Dorsolateral prefrontal cortex (tissue), 122 donors: ENCODE measurements at places on chromosomes 16 and 17.

- DNase-seq, result no peak
Measured at GRCh38 chr17:53353919-53354351, 468.8 kb upstream of the KIF2B start.

DNA sequence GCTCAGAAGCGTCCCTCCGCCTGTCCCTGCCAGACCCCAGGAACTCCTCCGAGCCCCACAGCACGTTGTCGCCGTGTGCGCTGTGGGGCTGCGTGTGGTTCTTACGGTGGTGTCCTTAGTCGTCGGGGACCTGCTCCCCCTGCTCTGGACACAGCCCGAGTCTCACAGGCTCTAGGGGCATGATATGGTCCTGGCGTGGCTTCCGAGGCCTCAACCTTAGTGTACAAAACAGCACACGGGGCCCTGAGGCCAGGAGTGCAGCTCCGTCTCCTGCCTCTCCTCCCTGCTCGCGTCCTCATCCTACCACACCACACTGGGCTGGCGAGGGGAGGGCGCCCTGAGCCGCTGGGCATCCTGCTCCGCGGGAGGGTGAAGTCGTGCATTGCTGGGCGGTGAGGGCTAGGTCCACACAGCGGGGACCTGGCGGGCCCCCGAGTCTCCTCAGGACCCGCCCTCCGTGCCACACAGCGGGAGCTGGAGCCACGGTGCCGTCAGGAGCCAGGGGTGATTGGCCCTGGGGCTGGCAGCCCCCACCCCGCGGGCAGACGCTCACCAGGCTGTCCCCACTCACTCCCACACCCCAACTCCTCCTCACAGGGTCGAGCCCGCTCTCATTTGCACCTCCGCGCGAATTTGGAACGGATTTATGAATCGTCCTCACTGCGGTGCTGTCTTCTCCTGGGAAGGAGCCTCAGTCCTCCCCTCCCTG lies 1.2 kb upstream of the MAFG start:
- no peak for DNase-seq

DNA sequence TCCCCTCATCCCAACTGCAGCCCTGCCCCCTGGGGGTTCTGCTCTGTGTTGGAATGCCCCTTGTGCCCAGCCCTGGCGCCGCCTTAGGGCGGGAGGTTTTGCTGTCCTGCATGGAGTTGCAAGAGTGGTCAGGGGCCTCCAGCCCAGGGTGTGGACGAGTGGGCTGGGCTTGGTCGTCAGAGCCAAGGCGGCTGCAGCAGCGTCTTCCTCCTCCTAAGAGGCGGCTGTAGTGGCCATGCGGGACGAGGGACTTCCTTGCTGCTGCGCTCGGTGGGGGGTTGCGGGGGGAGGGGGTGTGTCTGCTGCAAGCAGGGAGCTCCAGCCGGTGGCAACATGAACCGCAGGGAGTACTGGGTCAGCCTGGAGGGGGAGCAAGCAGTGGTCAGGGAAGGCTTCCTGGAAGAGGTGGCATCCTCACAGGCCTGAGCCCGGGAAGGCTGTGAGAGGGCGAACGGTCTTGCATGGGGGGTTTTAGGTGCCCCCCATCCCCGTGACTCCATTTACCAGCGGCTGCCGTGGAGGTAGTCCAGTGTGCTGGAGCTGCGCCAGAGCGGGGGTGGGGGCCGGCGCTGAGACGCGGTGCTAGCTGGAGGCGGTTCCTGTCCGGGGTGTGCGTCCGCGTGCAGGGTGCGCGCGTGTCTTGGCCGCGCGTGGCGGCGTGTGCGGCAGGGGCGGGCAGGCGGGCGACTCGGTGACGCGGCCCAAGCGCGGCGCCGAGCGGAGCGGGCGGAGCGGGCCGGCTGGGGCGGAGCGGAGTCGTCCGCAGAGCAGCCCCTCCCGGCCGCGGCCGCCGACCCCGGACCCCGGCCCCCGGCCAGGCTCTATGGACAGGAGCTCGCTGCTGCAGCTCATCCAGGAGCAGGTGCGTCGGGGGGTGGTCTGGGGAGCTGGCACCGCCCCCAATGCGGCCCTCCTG lies at the start of gene RHBDL1:
TSS of gene RHBDL1 (plus strand) at position 704 of the 916 bp plus-strand sequence. CDS start at position 824, 120 bp downstream.
- DNase-seq, result peak; percentile 66

GRCh38 chr17:30477774-30478115 lies 537 bp downstream of the GOSR1 start:
- no peak for DNase-seq

DNA sequence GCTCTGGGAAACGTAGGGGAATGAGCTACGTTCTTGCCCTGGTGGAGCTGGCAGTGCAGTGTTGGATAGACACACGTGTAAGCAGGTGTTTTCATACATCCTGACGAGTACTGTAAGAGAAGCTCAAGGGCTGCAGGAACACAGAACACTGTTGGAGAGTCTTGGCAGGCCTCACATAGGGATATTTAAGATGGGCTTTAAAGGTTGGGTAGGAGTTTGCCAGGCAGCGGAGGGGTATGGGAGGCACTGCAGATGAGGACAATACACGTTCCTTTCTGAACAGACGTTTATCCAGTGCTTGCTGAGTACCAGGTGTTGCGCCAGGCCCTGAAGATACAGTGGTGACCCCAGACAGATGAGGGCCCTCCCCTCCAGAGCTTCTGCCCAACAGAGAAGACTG lies 6.3 kb downstream of the KDM8 start:
- no peak for DNase-seq

- no peak for DNase-seq
Measured at GRCh38 chr17:46171939-46172338, 21.3 kb downstream of the KANSL1 start.

DNA sequence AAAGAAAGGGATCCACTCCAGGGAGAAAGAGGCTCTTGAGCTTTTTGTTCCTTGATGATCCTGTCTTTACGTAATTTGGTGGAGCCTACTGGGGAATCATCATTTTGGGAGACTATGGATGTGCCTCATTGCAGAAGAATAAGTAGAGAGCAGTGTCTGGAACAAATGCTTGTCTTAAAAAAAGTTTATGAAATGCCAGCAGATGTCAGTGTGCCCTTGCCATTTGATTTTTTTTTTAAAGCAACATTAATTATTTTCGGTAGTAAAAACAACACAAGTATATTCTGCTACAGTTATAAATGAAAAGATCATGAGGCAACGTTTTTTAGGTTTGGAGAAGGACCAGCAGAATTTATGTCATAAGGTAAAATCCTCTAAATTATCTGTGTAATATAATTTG lies 934.8 kb upstream of the EEF2KMT start:
- no peak for DNase-seq

GRCh38 chr17:77608431-77608830 lies 350.1 kb upstream of the TNRC6C start:
- DNase-seq, result no peak

- no peak for DNase-seq
Measured at GRCh38 chr17:67520252-67520906, 143.3 kb downstream of the PITPNC1 start.

GRCh38 chr17:82616021-82616711 lies 32.1 kb downstream of the WDR45B start:
- DNase-seq, result no peak
